ENCODE measurements at places on chromosomes 13 and 19. TPM values are rescaled to one million over a fixed set of nuclear protein-coding genes. Genes with fewer than 3 reads are reported as not detected.

PROZ gene
- total RNA-seq, result not detected

IGFL4 gene
- total RNA-seq, result 0.34 TPM

ZNF560 gene
- not detected for total RNA-seq

ICAM5 gene
- 0.84 TPM for total RNA-seq

ZNF665 gene
- total RNA-seq, result 2.8 TPM

CACNG7 gene
- total RNA-seq, result not detected

ZNF699 gene
- total RNA-seq, result 5.9 TPM
